ENCODE measurements at places on chromosomes 3 and 15.

- DNase-seq, result no peak
Observed at GRCh38 chr3:177230641-177231040, 33.4 kb upstream of the TBL1XR1 start.

GRCh38 chr15:68729789-68730411, 90.8 kb downstream of the ANP32A start:
- DNase-seq, result no peak

GRCh38 chr3:8979262-8979661, 16.0 kb upstream of the RAD18 start:
- no peak for DNase-seq

GRCh38 chr15:60518511-60518910, 39.6 kb upstream of the ICE2 start:
- no peak for DNase-seq

GRCh38 chr3:169278092-169278491, 385.4 kb downstream of the MECOM start:
- no peak for DNase-seq

Measured in stimulated activated CD8-positive, alpha-beta memory T cell treated with anti-CD3 and anti-CD28 coated beads, Interleukin-4, amount 100 ng/mL, for 4 hours (primary cell).